ENCODE measurements at places on chromosomes 16 and 17. TPM values are rescaled to one million over a fixed set of nuclear protein-coding genes. Genes with fewer than 3 reads are reported as not detected.

Gene OR1F1
- total RNA-seq, result not detected

Gene HSD17B2
- 2.7 TPM for total RNA-seq

Gene SLFN11
- 4.1 TPM for total RNA-seq

- DNase-seq, result no peak
- H3K4me1 ChIP-seq, result no peaks in the 10 kb centered on the region
- H3K4me3 ChIP-seq, result no peak overlapping the region
- no peaks in the 10 kb centered on the region for H3K27me3 ChIP-seq
Measured at GRCh38 chr17:60258313-60258712, 108.5 kb downstream of the CA4 start.

DNA sequence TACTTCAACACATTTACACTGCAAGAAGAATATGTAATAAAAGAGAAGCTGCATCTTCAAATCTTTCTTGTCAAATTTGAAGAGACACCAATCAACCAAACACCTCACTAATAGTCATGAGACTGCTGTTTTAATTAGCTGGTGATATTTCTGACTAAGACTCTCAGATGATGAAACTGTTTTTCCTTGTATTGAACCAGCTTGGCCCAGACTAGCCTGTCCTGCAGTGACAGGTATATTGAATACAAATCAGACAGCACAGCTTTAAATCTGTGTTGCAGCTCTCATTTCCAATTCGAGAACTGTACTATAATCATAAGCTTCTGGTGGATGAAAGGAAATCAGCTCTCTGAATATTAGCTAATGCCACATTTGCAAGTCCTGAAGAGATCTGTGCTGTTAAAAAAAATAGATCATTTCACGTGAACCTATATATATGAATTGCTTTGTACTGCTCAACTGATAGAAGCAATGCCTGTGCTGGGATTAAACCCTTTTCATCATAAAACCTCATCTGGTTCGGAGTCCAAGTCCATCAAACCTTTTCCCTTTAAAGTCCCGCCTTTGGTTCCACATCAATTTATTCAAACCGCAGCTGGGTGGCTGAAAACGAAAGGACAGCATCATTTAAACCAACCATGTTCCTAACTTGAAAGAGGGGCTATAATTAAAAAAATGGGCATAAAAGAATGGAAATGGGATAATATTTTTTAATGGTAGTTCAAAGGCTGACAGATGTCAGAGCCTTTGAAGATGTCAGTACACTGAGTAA, 306.2 kb downstream of the CEP112 start:
- H3K27ac ChIP-seq, result peak overlapping the region; percentile 63
- no peak overlapping the region for H3K4me3 ChIP-seq
- no peaks in the 10 kb centered on the region for H3K27me3 ChIP-seq

DNA sequence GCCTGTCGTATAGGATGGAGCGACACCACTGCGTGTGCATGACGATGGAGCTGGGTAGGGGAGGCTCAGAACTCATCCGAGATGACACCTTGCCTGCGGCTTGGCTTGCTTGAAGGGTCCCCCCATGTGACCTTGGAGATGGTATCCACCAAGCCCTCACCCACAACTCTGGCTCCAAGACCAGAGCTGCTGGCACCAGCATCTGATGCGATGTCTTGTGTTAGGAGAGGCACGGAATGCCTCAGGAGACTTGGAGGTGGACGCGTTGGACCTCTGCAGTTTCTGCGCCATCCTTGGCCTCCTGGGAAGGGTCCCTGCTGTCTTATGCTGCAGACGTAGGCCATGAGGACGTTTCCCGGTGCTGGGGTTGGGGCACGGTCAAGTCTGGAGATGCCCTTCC, 7.8 kb downstream of the CRAMP1 start:
- H3K36me3 ChIP-seq, result peaks cover 35% of the 10 kb centered on the region
- H3K4me1 ChIP-seq, result peaks cover 16% of the 10 kb centered on the region
- H3K27ac ChIP-seq, result no peak overlapping the region
- H3K27me3 ChIP-seq, result no peaks in the 10 kb centered on the region

Measured in suprapubic skin (tissue), 4 donors.